ENCODE measurements at places on chromosomes 1 and 21. TPM values are rescaled to one million over a fixed set of nuclear protein-coding genes. Genes with fewer than 3 reads are reported as not detected.

The GPR161 gene
- 9.5 TPM for total RNA-seq

The BNIPL gene
- total RNA-seq, result 0.20 TPM

The ARMH1 gene
- total RNA-seq, result under 0.01 TPM

The PLA2G2D gene
- not detected for total RNA-seq

The TAF1A gene
- 2.4 TPM for total RNA-seq

The MTX1 gene
- 28.8 TPM for total RNA-seq

The DUSP10 gene
- total RNA-seq, result 2.6 TPM

The CIART gene
- 0.44 TPM for total RNA-seq

The S100A2 gene
- 0.79 TPM for total RNA-seq

The FAM3B gene
- not detected for total RNA-seq

The PLA2G4A gene
- total RNA-seq, result 15.1 TPM

The B4GALT2 gene
- total RNA-seq, result 40.1 TPM

The DCST2 gene
- 0.20 TPM for total RNA-seq

The HPDL gene
- 0.60 TPM for total RNA-seq

The PER3 gene
- total RNA-seq, result 0.87 TPM

The RGS18 gene
- not detected for total RNA-seq

The C1orf210 gene
- total RNA-seq, result not detected

The FDPS gene
- total RNA-seq, result 397 TPM

The PPM1J gene
- total RNA-seq, result 0.65 TPM

The HTR6 gene
- not detected for total RNA-seq

The LEFTY1 gene
- total RNA-seq, result not detected

The H6PD gene
- total RNA-seq, result 18.3 TPM

The TESK2 gene
- 3.3 TPM for total RNA-seq

The RUSC1 gene
- total RNA-seq, result 7.2 TPM

The DNM3 gene
- 1.1 TPM for total RNA-seq

The TMPRSS2 gene
- total RNA-seq, result not detected

The SNRNP40 gene
- 99.2 TPM for total RNA-seq
